ENCODE measurements at places on chromosomes 1 and 21.
A peak's percentile ranks its signal among the peaks of the same experiment; 100 is the strongest.

- DNase-seq: no peak
These were observed 2.7 kb downstream of the LRRC71 start for GRCh38 chr1:156922986-156923669.

- DNase-seq: no peak
These were observed 2.3 kb upstream of the CD55 start for GRCh38 chr1:207319199-207319598.

DNA sequence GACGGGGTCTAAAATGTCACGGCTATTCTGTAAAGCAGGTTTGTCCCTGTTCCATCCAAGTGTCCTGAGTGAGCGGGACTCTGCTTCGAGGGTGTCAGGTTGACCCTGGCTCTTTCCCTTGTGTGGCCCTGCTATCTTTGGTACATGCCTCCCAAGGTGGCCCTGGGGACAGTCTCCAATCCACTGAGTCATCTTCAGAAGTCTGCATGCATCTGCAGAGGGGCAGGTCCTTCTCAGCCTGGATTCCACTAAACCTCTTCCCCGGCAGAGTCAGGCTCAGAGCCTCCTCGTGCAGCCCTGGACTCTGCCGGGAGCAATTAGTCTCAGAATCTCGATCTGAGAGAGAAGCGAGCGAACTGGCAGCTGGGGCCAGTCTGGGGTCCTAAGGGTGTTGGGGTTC lies 50.1 kb upstream of the KCNJ15 start:
- DNase-seq: no peak

DNA sequence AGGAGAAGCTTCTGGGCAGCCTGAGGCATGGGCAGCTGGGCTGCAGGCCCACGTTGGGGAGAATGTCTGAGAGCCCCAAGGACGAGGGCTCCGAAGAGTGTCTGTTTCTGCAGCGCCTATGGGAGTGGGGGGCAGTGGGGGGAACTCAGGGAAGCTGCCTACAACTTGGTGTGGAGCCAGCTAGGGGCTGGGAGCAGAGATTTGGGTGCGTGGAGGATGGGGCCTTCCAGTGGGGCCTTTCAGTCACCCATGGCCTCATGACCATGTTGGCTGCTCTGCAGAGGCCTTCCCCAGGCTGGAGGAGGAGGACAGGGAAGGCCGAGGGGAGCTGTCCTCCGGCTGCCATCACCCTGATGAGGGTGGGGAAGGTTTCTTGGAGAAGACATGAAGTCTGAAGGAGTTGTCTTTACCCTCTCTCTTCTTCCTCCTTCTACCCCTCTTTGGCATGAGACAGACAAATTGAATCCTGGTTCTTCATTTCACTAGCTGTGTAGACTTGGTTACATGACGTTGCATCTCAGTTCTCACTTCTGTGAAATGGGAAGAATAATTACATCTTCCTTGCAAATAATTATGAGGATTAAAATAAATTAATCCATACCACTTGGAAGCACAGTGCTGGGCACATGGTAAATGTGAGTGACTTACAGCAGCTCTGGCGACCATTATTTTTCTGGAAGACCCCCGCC lies 8.3 kb downstream of the PPFIA4 start:
- DNase-seq: no peak

GRCh38 chr1:68808351-68808750 lies 311.5 kb upstream of the DEPDC1 start:
- DNase-seq: no peak

GRCh38 chr1:70051926-70052325 lies 153.5 kb downstream of the LRRC40 start:
- no peak for DNase-seq

GRCh38 chr1:101798417-101798816 lies 198.3 kb downstream of the OLFM3 start:
- DNase-seq: no peak

- no peak for DNase-seq
These were observed 179.8 kb downstream of the HFM1 start for GRCh38 chr1:91224878-91225277.

- peak; percentile 20 for DNase-seq
These were observed 25.0 kb downstream of the RLF start for GRCh38 chr1:40185951-40186864.

GRCh38 chr1:68081775-68082283 lies 31.4 kb upstream of the DIRAS3 start:
- no peak for DNase-seq

DNA sequence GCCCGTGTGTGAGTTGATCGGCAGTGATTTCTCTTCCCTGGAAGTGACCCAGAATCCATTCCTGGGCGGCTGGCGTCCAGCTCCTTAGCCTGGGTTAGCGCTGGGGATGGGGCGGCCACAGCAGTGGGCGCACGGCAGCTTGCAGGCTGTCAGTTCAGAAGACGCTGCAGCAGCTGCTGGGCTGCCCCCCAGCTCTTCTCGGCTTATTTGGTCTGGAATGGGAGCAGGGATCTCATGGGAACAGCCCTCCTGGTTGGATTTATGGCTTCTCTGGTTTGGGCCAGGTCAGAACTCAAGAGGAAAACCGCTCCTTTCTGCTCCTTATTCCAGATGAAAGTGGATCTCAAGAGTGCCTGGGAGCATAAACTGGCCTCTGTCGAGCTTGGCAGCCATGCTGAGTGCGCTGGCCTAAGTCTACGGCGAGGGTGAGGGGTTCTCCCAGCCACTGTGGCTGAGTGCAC lies 148.2 kb downstream of the PRDM16 start:
- DNase-seq: no peak

GRCh38 chr1:159908031-159908940 lies 8.3 kb upstream of the CFAP45 start:
- DNase-seq: no peak

DNA sequence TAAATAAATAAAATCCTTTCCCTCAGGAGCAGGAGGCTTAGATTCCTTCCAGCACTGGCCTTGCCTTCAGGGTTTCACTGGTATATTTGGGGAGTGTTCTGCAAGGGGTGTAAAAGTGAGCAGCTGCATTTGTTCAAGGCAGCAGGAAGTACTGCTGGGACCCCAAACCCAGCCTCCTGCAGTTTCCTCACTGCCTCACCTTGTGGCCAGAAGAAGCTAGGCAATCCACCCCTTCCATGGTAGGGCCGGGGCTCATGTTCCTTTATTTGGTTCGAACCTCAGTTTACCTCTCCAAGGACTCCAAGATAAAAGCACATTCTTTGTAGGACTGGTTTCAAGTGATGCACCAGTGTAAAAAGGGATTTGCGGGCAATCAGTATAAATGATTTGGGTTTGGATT lies 21.0 kb upstream of the CFAP126 start:
- no peak for DNase-seq

DNA sequence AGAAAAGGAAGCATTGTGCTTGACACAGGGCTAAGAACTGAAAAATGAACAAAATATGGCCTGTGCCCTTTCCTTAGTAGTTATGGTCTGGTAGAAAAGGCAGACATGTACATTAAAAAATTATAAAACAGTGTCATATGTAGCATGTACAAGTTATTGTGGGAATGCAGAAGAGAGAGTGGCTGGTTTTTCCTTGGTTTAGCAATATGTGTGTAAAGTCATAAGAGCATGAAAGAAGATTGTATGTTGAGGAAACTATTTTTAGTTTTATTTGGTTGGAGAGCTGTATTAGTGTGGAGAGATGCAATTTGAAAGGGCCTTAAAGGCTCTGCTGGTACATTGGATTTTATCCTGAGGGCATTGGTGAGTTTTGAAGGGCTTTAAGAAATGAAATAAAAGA lies 145.8 kb downstream of the PDE4B start:
- DNase-seq: no peak

- DNase-seq: no peak
These were observed 9.5 kb upstream of the GOLT1A start for GRCh38 chr1:204223129-204223860.

DNA sequence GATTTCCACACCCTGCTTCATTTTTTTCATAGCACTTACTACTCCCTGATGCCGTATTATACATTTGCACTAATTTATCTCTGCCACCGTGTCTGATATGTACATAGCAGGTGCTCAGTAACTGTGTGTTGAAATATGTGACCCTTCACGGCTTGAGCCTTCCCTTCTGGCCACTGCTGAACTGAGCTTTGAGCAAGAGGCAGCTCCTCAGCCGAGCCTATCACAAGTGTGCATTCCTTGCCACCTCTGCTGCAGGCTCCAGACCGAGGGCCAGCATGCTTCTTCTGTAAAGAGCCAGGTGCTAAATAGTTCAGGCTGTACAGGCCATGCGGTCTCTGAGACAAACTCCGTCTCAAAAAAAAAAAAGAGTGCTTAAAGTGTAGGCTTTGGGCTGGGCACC lies 22.6 kb downstream of the PLEKHM2 start:
- no peak for DNase-seq

- no peak for DNase-seq
These were observed 4.0 kb upstream of the LHX8 start for GRCh38 chr1:75129983-75130789.

DNA sequence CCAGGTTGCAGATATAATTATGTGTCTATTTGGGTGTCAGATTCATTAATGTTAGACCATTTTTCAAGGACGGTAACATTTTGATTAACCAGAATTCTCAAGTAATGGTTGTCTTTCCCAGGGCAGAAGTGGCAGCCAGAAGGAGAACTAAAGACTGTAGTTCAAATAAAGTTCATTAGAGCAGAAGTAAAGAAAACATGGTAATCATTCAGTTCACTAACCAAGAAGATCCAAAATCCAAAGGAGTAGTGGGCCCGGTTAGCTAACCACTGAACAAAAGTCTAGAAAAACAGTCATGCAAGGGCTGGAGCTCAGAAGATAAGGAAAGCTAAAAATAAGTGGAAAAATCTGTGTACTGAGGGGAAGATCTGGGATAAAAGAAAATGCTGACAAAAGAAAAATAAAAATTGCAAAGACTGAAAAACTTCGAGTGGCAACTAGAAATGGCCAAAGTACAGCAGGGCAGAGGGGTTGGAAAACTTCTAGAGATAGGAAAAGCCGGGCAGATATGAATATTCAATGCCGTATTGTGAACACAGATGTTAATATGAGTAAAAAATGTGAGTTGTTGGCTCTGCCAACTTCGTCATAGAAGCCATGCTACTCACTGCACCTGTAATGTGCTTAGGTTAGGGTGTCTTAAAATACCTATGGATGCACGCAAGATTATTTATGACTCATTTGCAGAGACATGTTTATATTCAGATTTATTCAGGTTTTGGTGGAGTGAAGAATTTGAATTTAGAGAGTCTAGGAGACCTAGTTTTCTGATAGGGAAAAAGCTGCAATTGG lies 925.9 kb downstream of the LTN1 start:
- no peak for DNase-seq

- no peak for DNase-seq
These were observed 177.8 kb upstream of the KLHDC7A start for GRCh38 chr1:18302788-18303413.

DNA sequence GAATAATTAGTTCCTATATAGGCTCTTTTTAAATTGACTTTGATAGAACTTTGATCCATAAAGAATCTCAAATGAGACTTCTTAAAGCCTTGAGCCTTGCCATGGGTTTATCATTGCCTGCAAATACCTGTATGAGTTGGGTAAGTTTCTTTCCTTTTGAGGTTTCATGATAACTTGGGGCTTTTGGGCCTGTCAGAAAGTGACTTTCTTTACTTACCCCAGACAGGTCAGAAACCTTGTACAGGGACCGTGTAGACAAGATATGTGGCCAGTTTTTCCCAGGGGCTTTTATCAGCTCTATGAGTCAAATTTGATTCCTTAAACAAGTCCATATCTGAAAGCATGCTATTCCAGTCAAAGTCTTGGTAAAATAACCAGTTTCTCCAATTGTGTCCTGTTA lies 17.3 kb downstream of the KCTD3 start:
- DNase-seq: no peak

DNA sequence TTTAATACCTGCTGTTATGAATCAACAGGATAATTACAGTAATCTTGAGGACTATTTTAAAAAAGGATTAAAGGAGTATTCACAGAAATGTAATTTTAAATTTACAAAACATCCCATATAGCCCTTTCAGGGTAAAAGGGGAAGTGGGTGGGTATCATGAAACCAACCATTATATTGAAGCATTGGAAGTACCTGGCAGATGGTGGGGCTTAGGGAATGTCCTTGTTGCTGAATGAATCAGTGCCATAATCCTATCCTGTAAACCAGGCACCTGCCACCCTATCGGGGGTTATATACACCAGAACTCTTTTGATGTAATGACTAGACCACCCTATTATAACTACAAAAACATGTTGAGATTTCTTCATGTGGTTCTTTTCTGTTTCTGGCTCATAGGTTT lies 30.4 kb downstream of the CDC14A start:
- no peak for DNase-seq

DNA sequence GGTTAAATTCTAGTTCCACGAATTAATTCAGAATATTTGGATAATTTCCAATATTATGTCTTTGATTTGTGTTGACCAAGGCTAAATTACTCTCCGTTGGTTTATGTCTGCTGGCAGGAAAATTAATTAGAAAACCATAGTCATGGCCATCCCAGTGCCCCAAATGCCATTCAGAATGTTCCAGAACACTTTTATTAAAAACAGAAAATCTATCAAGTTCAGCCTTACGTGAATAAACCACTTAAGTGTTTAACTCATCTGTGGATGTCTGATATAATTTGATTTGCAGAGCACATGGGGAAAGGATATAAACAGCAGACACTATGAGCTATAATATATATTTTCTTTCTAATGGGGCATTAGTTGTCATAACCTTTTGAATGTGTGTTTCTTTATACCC lies 480.7 kb downstream of the MRPL39 start:
- DNase-seq: no peak

DNA sequence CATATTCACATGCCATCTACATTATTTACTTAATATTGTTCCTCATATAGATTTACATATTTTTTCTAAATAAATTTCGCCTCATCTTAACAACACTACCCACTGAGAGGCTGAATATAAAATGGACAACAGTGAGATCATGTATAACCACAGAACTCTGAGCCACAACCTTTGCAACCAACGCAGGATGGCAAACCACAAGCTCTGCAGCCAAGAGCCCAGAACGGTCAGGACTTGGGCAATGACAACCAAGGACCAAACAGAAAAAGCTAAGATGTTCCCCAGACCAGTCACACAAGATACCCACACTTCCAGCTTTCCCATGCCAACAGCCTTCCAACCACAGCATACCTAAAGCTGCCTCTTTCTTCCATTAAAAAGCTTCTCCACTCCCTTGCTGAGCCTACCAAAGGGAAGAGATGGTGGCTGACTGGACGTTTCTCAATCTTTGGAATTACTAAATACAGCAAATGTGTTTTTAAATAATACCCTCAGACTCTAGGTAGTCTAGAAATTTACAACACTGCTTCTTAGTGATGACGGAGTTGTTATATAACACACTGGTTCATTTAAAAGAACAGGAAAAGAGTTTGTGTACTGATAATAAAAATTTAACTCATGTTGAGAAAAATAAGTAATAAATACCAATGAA lies 117.9 kb downstream of the AKT3 start:
- no peak for DNase-seq

GRCh38 chr1:182348961-182349747 lies 42.4 kb downstream of the GLUL start:
- no peak for DNase-seq

DNA sequence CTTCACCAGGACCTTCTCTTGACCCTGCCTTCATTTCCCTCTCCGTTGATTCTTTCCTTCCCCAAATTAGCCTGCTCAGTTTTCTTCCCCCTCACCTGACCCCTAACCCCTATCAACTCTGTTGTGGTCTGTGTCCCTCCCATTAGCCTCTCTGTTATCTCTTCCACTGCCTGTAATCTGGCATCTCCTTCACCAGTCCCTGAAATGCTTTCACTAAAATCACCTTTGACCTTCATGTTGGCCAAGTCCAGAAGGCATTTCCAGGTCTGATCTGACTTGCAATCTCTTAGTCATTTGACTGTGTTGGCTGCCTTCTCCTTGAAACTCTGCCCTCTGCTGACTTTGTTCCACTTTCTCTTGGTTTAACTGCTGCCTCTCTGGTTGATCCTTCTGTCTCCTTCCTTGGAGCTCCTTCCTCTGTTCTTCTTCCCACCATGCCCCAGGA lies 28.2 kb downstream of the ATP8B2 start:
- DNase-seq: no peak

Measured in T-helper 22 cell (primary cell).